ENCODE measurements at places on chromosomes 3 and 15.

GRCh38 chr3:110267304-110267845 lies 804.2 kb upstream of the NECTIN3 start:
- DNase-seq, result no peak

- no peak for DNase-seq
Observed at GRCh38 chr3:34305266-34305665, 506.8 kb downstream of the PDCD6IP start.

DNA sequence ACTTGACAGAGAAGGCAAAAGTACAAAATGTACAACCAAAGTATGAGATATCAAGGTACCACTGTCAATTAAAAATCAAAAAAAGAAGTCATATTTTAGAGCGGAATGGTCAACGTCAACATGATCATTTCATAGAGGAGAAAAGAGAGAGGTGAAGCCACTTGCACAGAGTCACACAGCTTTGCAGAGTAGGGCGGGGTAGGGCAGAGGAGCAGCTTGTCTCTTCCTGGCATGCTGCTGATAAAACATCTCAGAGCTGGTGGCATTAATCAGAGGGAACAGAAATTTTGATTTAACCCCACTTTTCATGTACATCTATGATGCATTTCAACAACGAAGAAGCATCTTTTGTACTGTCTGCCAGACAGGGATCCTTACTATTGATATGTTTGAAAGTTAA lies 5.2 kb upstream of the IGF1R start:
- DNase-seq, result no peak

DNA sequence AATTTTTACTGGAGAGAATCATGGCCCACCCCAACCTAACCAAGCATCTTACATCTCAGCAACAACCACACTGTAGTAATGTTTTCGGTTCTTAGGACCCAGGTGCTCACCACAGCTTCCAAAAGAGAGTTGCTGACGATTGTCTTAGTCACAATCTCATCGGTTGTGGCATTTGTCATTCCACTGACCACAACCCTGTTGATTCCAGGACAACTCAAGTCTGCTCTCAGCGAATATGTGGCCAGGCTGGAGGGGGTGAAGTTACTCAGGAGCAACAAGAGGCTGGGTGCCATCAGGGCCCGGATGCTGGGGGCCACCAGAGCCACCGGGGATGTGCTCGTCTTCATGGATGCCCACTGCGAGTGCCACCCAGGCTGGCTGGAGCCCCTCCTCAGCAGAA lies 25.9 kb downstream of the GALNT15 start:
- no peak for DNase-seq

- DNase-seq, result no peak
Observed at GRCh38 chr15:49814709-49815108, 193.9 kb downstream of the DTWD1 start.

DNA sequence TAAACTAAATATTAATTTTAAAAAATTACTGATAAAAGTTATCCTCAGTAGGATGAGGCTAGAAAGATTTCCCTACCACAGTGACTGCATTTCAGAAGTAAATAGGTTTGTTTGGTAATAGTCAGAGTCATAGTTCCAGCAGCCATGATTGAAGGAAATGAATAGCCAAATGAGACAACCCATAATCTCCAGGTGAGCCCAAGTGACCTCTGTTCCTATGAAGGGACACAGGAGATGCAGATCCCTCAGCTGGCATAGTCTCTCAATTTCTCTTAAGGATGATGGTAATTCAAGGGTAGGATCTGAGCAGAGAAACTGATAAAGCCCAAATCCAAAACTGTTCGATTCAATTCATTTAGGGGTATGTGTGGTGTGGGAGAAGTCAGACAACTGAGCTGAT lies 461.8 kb downstream of the RAP2B start:
- DNase-seq, result no peak

- no peak for DNase-seq
Observed at GRCh38 chr15:41876007-41876406, 17.8 kb downstream of the SPTBN5 start.
